ENCODE measurements at places on chromosomes 3 and 15.

- DNase-seq = no peak
Observed at GRCh38 chr15:39493424-39494067, 87.3 kb upstream of the THBS1 start.

- DNase-seq = no peak
Observed at GRCh38 chr3:30510596-30510995, 95.8 kb upstream of the TGFBR2 start.

DNA sequence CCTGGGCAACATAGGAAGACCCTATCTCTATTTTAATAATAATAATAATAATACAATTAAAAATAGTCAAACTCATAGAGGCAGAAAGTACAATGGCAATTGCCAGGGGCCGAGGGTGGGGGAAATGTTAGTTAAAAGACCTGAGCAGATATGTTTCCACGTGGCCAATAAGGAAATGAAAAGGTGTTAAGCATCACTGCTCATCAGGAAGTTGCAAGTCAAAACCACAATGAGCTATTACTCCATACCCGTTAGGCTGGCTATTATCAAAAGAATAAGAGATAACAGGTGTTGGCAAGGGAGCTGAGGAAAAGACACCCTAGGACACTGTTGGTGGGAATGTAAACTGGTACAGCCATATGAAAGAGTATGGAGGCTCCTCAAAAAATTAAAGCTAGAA lies 60.4 kb upstream of the PRSS50 start:
- DNase-seq = no peak

DNA sequence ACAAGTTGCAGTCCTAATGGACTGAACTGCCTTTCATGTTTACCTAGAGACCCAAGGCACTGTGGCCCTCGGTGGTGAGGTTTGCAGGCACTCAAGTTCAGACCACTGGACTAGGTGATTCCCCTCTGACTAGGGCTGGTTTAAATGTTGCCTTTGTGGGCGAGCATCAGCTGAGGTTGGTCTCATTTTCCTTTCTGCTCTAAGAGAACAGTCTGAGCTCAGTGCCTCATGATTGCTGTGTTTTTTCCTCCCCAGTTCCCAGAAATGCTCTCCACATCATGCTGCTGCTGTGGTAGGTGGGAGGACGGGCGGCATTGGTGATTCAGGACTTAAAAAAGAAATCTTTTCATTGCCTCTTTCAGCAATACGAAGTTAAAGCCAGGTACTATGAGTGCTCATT lies 237.2 kb downstream of the MBNL1 start:
- no peak for DNase-seq

- DNase-seq = no peak
Observed at GRCh38 chr3:9384141-9384828, 13.1 kb upstream of the SETD5 start.

- no peak for DNase-seq
Observed at GRCh38 chr3:62723166-62723913, 151.9 kb downstream of the CADPS start.

DNA sequence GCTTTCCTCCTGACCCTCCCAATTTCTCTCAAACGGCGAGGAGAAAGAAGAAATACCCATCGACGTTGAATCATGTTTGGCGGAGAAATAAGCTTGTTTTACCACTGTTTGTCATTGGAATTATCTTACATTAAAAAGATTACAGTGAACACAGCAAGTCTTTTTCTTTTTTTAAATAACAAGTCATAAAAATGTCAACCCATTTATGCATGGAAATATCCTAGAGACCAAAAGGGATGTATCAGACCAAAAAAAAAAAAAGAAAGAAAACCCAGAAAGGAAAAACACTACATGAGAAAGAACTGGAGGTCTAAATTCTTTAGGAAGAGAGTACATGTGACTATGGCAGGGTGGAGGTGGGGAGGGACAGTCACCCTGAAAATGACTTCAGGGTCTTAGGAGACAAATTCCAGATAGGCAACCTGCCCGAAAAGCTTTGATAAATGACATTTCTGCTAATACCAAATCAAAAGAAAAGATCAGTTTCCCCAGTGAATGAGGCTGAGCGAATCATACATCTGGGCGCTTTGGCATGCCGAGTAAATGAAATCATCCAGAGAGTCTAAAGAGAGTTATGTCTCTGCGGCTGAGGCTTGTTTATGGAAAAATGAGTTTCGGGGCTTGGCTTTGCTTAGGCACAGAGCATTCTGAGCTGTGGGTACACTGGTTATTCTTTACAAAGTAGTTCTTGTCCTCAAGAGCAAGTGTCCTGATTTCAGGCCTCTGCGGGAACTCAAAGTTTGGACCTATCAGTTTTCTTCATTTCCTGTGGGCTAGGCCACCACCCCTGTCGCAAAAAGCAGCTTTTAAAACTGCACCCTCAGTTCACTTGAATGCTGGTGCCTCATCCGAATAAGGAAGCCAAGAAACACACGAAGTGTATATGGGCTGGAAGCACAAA lies 110.1 kb upstream of the TGFBR2 start:
- no peak for DNase-seq

DNA sequence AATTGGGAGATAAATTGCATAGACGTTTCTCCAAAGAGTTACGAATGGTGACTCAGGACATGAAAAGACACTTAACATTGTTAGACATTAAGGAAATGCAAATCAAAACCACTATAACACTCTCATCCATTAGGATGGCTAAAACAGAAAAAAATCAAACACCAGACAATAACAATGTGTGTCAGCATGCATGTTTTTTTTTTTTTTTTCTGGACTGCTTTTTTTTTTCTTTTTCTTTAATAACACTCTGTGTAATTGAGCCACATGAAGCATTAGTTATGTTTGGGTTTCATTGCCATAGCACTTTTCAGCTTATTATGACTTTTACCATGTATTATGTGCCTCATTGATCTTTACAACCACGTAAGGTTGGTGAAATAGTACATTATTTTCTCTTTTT lies 95.0 kb downstream of the NFKBIZ start:
- no peak for DNase-seq

DNA sequence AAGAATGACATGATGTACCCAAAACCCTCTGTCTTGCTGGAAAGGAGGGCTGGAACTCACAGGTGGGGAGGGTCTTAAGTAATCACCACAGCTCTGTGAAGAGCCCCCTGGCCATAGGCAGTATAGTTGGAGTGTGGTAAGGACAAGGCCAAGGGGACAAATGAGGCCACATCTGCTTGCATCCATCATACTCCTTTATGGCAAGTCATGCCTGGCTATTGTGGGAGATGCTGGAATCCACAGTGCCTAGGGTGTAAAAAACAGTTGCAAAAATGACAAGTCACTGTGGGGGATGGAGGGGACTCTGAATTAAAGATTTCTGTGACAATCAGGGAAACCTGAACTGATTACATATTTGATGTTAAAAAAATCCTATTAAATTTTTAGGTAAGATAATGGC lies 258.5 kb downstream of the KCNMB2 start:
- DNase-seq = no peak

- DNase-seq = no peak
Observed at GRCh38 chr3:186722457-186722856, 5.3 kb downstream of the KNG1 start.

DNA sequence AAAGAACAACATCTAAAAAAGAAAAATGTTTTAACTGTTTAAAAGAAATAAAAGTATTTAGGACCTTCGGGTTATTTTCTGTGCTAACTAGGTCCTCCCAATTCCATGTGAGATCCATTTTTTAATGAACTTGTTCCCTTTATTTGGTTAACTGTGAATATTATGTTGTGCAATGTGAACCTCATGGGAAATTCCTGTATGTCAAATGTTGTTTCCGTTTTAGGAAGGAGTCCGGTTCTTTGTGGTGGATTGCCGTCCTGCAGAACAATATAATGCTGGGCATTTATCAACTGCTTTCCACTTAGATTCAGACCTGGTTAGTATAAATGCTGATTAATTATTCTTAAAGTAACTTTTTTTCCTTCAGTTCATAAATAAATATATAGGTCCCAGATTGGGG lies 35.5 kb upstream of the NIT2 start:
- no peak for DNase-seq

Measured in KG1 (cell line).